Inflammatory macrophage (primary cell): ENCODE measurements at places on chromosomes 4 and X.

GRCh38 chrX:96126182-96126581 is 558.5 kb upstream of the DIAPH2 start:
- no peak for DNase-seq

DNA sequence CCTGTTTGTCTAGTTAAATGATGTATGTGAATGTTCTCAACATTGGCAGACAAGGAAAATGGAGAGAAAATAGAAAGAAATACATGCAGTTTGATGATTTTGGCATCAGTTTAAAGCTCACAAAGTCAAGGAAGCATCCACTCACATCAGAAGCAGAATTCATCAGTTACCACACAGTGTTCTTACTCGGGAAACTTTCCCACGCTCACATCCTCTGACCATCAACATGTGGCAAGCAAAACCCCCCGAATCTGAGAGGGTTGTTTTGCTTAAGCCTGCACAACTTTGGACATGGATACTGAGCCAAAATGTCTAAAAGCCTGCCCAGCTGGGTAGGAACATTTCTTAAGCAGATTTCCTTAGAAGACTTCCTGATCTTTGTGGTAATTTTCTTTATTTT is 407.6 kb downstream of the ANKRD50 start:
- no peak for DNase-seq

DNA sequence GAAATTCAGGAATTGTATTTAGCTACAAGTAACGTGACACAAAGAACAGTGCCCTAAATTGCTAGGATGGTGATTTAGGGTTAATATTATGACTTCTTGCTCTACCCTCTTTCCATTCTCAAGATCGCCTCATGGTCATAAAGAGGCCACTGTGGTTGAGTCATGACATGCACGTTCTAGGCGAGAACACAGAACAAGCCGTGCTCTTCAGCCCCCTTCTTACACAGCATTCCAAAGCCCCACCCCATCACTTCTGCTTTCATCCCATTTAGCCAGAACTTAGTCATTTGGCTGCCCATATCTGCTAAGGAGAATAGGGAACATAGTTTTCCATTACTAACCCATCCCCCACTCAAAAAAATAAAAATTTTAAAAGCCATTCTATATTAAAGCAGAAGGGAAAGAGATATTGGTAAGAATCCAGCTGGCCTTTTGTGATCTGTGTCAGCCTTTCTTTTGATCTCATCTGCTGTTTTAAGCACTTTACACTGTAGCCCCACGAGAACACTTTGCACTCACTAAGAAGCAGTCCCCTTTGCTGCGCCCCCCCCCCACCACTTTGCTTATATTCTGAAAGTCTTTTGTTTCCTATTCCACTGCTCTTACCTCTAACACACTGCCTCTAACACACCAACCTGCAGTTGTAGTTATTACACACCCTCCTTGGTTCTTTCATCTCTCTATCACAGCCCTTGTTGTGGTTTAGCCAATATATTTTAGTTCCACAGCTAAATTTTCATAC is 28.4 kb downstream of the NPNT start:
- no peak for DNase-seq

DNA sequence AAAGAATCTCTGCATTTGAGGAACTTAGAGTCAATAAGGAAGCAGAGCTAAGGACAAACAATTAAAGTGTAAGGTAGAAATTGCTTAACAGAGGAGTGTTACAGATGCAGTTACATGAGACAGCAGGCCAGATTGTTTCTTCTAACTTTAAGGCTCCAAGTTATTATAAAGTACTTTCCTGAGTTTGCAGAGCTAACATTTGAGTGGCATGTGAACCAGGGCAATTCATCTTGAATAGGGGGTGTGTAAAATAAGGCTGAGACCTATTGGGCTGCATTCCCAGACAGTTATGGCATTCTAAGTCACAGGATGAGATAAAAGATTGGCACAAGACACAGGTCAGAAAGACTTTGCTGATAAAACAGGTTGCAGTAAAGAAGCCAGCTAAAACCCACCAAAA is 7.6 kb upstream of the LNX1 start:
- no peak for DNase-seq

DNA sequence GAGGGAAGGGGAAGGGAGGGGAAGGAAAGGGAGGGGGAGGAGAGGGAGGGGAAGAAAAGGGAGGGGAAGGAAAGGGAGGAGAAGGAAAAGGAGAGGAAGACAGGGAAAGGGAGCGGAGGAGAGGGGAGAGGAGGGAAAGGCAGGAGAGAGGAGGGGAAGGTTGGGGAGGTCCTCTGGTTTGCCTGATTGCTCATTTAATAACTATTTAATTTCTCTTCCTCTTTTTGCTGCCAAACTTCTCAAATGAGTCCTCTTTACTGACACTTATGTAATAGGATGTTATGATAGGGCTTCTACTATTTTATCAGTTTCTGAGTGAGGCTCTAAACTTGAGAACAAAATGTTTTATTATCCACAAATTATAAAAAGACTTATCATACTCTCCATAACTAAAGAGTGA is 35.4 kb upstream of the PPA2 start:
- DNase-seq, result no peak

- no peak for DNase-seq
These were observed 648.3 kb downstream of the PCDH19 start for GRCh38 chrX:99761731-99762130.

- DNase-seq, result no peak
These were observed 7.7 kb downstream of the COL4A5 start for GRCh38 chrX:108447303-108447702.

- no peak for DNase-seq
These were observed 14.4 kb downstream of the OGT start for GRCh38 chrX:71547339-71547738.

DNA sequence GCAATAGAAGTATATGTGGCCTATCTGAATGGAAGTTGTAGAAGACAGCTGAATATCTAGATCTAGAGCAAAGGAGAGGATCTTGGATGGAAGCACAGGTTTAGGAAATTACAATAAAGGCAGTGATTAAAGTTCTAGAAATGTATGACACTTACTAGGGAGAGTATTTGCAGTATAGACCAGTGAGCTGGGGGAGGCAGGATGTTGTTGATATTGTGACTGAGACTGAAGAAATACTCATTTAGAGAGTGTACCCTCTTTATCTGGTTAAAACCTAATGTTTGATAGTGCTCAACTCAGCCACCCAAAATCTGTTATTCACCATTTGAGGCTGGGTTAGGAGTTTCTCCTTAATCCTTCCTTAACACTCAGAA is 439.5 kb downstream of the GRXCR1 start:
- no peak for DNase-seq

DNA sequence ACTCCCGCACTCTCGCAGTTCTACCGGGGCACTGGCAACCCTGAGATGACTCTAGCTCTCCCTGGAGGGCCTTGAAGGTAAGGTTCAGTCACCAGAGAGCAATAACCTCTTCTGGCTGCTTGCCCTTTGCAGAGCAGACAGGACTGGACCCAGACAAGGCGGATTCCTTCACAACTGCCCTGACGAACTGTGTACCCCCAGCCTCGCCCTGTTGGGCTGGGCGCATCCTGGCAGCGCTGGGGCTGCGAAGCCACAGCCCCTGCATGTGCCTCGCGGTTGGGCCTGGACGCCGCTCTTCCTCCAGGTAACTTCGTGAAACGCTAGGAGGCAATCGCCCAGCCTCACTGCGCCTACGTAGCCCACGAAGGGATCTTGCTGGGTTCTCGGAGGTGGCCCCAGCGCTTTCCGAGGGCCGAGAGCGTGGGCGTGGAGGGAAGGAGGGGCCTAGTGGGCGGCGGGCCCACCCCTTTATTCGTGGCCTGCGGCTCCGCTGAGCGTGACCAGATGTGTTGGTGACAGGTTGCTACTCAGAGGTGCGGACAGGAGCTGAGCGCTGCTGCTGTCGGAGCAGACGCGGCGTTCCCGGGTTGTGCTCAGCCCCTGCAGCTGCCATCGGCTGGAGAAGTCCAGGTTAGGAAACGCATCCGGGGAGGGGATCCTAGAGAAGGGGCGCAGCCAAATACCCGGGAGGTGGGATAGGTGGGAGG is 1.9 kb upstream of the MAMLD1 start:
- no peak for DNase-seq

- no peak for DNase-seq
These were observed 2.4 kb upstream of the FAM50A start for GRCh38 chrX:154441564-154441963.

- DNase-seq, result peak; percentile 40
These were observed 28.5 kb downstream of the MOB1B start for GRCh38 chr4:70930530-70931256.

GRCh38 chr4:48692044-48692443 is 88.0 kb downstream of the FRYL start:
- no peak for DNase-seq

DNA sequence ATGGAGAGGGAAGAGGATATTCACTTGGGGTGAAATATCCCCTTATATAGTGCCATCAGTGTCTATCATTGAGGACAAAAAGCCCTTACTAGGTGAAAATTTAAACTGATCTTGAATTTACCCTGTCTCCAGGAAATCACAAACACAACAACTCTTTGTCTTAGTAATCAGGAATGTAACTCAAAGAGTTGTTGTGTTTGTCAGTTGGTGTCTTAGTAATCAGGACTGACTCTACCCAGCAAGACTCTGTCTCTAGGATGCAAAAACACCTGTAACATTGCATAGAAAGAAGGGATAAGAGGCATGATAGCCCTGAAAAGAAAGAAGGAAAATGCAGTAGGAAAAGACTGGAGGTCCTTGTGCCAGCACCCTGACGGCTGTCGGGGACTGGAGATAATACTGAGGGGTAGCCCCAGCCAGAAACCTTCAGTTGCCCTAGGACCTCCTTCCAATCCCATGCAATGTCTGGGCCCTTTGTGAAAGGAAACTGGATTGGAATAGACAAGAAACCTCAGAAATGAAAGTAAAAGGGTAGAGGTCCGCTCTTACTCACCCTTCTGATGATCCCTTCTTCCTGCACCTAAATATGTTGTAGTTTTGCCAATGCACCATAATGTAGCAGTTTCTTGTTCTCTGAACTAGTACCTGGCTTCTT is 45.3 kb downstream of the HMGB2 start:
- DNase-seq, result no peak

GRCh38 chr4:66169341-66169740 is 499.1 kb upstream of the EPHA5 start:
- DNase-seq, result no peak

GRCh38 chrX:16914058-16914457 is 32.4 kb upstream of the REPS2 start:
- DNase-seq, result peak; percentile 77

GRCh38 chr4:124044867-124045266 is 648.3 kb downstream of the SPRY1 start:
- no peak for DNase-seq

DNA sequence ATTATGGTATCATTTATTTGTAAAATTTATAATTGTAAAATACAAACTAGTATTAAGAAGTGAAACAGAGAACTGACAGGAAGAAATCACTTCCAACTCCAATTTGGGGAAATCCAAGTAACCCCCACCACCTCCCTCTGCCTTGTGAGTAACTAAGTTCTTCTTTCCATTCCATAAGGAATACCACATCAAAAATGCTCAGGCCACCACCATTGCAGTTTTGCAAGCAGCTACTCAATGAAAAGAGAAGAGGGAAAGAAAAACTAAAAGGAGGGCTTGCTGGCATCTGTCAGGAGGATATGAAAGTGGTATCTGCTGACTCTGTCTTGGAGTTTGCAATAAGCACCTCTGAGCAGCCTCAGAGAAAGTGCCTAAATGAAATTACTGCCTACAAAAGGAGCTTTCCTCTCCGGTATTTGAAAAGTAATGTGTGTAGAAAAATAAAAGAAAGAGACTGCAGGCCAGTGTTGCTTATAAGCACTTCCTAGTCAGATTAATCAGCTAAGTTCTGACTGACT is 228.7 kb downstream of the OPHN1 start:
- peak; percentile 41 for DNase-seq
